ENCODE measurements at places on chromosomes 7 and 10.

GRCh38 chr7:28961972-28962371 is 3.8 kb upstream of the TRIL start:
- no peak for DNase-seq

GRCh38 chr10:67722113-67722512 is 26.1 kb upstream of the CTNNA3 start:
- no peak for DNase-seq

- no peak for DNase-seq
These were observed 235.4 kb downstream of the TRIL start for GRCh38 chr7:28722684-28723083.

- no peak for DNase-seq
These were observed 190.2 kb downstream of the TNS3 start for GRCh38 chr7:47391726-47392125.

DNA sequence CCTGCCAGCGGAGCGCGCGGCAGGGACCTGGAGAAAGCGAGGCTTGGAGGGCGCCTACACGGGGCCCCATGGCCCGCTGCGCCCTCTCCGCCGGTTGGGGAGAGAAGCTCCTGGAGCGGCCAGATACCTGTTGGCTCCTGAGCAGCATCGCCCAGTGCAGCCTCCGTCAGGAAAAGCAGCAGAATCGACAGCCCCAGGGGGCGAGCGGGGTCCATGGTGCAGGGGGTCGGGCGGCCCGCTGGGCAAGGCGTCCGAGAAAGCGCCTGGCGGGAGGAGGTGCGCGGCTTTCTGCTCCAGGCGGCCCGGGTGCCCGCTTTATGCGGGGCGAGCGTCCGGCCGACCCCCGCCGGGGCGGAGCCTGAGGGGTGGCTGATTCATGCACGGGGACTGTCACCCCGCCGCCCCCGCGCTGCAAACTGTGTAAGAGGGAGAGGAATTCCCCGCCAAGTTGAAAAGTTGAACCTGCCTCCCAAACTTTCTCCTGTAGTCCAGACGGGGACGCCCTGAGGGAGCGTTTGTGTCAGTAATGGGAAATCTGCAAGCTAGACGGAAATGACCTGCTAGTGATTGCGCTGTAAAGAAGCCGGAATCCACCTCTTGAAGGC is at the start of gene TFPI2:
TFPI2 (minus strand) TSS at position 290 of the 605 bp plus-strand sequence; CDS start at position 215, 75 bp downstream.
- DNase-seq: peak; percentile 73
